Stimulated activated CD4-positive, alpha-beta T cell treated with anti-CD3 and anti-CD28 coated beads, Interleukin-1b, Interleukin-23, amount 100 ng/mL, for 1 hour (primary cell): ENCODE measurements at places on chromosomes 12 and 14.

- DNase-seq, result no peak
These were observed 38.9 kb downstream of the CPSF2 start for GRCh38 chr14:92160619-92161018.

DNA sequence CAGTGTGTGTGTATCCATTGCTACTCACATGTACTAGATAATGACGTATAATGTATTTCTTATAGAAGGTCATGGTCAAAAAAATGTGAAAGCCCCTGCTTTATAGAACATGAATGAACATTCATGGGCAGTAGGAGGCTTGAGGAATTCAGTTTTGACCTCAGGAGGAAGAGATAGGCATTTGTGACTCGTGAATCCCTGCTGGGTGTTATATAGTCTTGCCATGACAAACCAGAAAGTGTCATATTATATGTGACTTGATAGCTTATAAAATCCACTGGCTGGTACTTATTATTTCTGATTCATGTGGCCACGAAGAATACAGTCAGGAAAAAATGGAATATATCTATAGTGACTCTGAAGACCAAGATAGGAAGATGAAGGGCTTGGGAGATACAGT is 287.6 kb downstream of the CEP128 start:
- no peak for DNase-seq

GRCh38 chr12:53466640-53467039 is 14.7 kb downstream of the PCBP2 start:
- DNase-seq, result no peak

DNA sequence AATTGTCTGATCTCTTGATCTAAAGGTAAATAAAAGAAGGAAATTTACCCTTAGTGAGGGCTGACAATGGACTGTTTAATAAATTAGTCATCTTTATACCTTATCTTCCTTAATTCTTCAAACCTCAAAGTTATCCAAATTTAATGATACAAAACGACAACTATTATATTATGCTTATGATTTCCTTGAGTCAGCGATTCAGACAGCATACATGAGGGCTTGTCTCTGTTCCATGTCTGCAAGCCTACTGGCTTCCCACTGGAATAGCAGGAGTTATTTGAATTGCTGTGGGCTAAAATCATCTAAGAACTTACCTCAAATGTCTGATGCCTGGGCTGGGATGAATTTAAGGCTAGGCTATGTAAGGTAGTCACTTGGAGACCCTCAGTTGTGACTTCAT is 197.2 kb upstream of the MDGA2 start:
- DNase-seq, result no peak

DNA sequence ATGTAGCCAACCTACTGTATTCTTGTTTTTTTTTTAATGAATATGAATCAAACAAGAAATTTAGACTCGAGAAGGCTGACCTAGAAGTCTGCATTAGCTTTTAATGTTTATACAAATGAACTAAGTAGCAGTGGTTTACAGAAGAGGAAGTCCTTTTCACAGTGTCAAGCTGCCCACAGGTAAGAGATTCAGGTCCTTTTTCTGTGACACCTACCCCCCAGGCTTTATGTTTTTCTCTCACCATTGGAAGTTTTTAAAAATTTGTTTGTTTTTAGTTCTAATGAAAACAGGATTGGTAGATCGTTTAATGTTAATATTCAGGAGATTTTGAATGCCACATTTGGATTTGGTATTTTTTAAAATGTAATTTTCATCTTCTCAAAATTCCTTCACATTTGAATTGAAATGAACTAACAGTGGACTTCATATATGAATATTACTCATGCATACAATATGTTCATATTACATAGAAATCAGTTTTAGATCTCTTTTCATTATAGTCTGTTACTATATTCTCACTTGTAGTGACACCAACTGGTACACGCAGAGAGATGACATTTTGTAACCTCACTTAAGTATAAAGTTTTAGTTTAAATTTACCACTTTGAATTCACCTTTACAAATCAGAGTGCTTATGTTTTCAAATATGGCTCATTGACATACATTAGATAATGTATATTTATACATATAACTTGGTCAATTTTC is 29.7 kb downstream of the ATF7IP start:
- DNase-seq, result no peak
